ENCODE measurements at places on chromosomes 6 and 20.

DNA sequence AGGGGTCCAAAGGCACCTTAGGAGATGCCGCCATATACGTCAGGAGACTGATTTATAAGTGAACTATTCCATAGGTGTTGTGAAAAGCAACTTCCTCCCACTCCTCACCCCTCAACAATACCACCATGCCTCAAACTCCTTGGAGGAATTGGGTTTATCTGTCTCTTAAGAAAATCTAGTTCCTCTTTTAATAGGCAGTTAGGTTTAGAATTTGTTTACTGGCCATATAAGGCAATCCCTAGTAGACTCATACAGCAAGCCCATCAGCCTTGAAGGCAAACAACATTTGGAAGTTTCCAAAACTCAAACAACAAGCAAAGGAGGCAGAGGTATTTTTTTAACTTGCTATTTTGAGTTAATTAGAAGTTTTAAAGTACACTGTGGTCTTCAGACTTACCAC is 66.1 kb downstream of the PRND start:
- no peak for DNase-seq

- no peak for DNase-seq
Observed at GRCh38 chr20:23243791-23244155, 106.8 kb upstream of the NXT1 start.

DNA sequence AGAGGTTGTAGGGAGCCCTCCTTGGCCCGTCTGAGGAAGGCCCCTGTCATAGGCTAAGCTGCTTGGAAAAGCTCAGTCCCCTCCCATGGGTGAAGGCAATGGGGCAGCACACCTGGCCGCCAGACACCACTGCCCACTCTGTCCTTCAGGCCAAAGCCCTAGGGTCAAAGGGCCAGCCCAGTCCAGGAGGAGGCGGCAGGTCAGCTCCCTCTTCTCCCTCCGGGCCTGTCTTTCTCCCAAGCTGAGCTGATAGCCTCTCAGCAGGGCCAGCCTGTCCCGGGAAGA is 5.1 kb upstream of the CLPSL2 start:
- no peak for DNase-seq

DNA sequence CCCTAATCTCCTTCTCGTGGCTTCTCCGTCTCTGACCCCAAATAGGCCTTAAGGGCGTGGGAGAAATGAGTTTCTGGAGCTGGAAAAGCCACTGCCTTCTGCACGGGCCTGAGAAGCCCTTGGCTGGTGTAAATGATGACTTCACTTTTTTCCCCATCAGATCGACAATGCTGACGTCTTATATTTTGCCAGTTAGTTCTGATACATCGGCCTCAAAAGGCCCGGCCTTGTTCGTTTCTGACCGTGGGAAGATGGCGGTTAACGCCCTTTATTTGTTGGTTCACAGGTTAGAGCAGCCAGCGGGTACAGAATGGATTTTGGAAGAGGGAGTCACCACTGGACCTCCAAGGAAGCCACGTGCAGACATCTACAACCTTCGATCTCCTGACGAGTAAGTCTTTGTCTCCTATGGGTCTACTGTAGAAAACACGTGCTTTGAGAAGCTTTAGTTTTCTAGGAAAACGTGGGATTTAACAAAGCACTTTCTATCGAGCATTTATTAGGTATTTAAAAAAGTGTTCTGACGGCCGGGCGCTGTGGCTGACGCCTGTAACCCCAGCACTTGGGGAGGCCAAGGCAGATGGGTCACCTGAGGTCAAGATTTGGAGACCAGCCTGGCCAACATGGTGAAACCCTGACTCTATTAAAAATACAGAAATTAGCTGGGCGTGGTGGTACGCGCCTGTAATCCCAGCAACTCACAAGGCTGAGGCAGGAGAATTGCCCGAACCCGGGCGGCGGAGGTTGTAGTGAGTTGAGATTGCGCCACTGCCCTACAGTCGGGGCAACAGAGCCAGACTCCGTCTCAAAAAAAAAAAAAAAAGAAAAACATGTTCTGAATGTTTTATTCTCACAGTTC is 1.2 kb upstream of the ZNFX1 start:
- DNase-seq: no peak

GRCh38 chr6:87407561-87407900 is 241 bp upstream of the CFAP206 start:
- DNase-seq: peak; percentile 41

- peak; percentile 33 for DNase-seq
Observed at GRCh38 chr6:170048615-170049256, 242.1 kb downstream of the DLL1 start.

DNA sequence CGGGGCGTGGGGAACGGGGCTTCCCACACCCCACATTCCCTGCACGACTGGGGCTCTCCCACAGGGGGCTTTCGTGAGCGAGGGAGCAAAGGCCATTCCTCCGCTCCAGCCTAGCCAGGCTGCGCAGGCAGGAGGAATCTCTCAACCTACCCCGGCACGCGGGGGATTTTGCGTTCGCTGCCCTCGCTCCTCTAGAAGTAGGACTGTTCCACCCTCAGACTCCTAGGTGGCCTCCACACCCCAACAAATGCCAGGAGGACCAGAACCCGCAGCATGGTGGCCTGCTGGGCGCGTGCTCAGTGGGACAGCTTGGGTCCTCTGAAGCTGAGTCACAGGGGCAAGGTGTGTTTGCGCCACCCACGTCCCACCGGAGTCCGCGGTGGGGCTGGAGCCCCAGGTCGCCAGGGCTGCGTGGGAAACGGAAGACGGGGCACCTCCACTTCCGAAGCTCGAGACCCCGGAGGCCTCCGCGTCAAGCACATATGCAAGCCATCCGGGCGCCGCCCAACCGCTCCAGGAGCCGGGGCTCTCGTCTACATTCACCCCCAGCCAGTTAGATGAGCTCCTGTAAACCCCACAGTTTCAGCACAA is 1938.5 kb upstream of the DEFB115 start:
- DNase-seq: no peak

GRCh38 chr6:3269281-3269975 is 10.7 kb downstream of the PSMG4 start:
- DNase-seq: no peak

GRCh38 chr6:106473812-106474211 is 113.3 kb downstream of the CRYBG1 start:
- DNase-seq: peak; percentile 80

DNA sequence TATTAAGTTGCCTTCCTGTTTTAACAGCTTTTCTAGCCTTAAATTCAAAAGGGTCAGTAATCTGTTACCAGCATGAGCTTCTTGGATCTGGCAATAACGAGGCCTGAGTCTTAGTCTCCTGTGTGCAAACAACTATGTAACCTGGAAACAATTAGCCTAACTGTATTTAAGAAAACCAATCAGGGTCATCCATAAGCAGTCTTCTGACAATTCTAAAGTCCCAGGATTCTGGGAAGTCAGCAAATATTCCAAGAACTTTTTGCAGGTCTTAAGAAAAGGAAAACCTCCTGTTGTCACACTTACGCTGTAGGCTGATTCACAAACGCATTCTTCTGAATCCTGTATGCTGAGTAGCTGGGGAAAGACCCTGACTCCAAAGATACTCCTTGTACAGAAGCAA is 90.4 kb downstream of the COL12A1 start:
- peak; percentile 52 for DNase-seq

GRCh38 chr6:112330071-112330878 is 16.9 kb upstream of the RFPL4B start:
- DNase-seq: peak; percentile 38

DNA sequence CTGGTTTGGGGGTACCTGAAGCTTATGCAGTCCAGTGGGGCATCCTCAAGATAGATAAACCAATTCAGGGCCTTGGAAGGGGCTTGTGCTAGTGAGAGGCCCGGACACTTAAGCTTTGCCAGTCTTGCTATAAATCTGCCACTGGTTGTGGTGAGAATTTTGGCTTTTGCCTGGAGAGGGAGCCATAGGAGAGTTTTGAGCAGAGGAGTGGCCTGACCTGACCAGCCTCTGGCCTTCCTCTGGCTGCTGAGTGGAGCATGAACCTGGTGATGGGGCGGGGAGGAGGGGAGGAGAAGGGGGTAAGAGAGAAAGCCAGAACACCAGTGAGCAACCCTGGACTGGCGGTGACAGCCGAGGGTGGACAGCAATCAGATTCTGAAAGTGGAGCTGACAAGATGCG is 7.1 kb downstream of the TMEM74B start:
- DNase-seq: peak; percentile 3

- no peak for DNase-seq
Observed at GRCh38 chr20:63246490-63247288, 7.6 kb downstream of the NKAIN4 start.

- DNase-seq: no peak
Observed at GRCh38 chr6:150083839-150084238, 14.9 kb upstream of the ULBP3 start.

DNA sequence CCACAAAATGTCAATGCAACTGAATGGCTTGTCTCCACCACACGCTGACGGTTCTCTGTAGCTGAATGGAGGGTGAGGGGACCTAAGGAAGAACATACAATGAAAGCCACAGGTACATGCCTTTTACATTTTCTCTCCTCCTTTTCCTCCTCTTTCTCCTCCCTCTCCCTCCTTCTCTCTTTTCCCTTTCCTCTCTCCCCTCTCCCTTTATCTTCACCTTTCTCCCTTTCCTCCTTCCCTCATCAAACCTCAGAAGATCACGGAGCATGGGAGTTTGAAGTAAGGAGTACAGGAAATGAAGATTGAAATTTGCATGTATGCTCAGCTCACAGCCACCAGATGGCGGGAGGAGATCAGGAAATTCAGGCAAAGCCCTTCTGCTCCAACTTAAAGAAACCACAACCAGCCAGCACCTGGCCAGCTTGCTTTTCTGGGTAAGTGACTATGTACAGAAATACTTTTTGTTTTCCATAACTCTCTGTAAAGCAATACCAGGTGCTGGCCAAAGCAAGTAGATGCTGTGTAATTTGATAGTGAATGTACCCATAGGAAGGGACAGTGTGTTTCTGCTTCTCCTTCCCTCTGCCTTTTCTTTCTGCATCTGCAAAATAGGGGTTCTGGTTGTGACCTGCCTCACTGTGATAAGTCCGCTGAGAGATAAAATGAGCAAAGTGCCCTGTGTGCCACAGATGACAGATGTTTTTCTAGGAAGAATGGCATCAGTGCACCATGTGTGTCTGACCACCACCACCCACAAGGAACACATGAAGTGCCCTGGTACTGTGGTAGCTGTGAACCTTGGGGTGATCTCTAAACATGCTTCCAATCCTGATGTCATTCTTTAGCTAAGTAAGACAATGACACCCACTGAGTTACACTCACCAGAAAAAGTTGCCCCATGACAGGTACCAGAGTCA is 18.6 kb upstream of the FOXO3 start:
- DNase-seq: peak; percentile 87

DNA sequence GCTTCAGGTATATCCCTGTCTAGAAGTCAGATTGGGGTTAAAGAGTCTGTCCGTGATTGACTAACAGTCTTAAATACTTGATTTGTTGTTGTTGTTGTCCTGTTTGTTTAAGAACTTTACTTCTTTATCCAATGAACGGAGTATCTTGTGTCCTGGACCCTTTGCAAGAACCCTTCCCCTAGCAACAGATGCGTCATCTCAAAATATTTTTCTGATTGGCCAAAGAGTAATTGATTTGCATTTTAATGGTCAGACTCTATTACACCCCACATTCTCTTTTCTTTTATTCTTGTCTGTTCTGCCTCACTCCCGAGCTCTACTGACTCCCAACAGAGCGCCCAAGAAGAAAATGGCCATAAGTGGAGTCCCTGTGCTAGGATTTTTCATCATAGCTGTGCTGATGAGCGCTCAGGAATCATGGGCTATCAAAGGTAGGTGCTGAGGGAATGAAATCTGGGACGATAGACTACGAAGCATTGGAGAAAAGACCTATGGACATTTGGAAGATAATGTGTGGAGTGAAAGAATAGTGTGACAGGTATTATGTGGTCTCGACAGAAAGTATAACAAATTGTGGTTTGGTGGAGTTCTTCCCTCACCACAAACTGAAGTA is at the start of gene HLA-DRA:
TSS of gene HLA-DRA (plus strand) at position 286 of the 613 bp plus-strand sequence. CDS start at position 350, 64 bp downstream.
- DNase-seq: peak; percentile 33

DNA sequence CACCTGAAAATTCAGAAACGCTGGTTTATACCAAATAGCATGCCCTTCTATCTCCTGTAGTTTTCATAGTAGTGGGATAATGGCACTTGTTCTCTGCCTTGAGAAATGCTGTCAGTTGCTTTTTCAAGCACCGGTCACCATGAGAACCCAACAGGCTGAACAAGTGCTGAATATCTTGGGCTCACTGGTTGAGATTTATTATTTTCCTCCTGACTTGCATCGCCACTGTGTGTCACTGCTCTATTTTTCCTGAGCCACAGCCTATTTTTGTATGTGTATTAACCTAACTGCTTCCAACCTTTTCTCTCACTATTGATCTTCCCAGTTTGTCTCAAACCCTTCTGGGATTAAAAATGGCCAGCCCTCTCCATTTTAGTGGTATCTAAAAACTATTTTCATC is 71.9 kb downstream of the OPN5 start:
- no peak for DNase-seq

DNA sequence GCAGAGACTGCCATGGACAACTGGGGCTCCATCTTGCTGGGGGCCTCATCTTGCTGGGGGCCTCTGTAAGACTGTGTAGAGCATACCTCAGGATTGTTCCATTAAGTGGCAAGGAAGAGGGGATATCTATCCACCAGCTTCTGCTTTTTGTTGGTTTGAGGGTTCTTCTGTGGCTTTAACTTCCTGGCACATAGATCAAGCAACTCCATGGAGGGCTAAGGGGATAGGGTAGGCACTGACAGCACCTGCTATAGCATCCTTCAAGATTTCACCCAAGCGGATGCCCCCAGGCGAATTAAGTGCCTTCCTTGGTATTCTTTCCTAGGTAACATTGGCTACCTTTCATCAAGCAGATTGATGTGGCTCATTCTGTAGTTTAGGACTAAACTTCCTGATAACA is 3.8 kb upstream of the LRRN4 start:
- no peak for DNase-seq

DNA sequence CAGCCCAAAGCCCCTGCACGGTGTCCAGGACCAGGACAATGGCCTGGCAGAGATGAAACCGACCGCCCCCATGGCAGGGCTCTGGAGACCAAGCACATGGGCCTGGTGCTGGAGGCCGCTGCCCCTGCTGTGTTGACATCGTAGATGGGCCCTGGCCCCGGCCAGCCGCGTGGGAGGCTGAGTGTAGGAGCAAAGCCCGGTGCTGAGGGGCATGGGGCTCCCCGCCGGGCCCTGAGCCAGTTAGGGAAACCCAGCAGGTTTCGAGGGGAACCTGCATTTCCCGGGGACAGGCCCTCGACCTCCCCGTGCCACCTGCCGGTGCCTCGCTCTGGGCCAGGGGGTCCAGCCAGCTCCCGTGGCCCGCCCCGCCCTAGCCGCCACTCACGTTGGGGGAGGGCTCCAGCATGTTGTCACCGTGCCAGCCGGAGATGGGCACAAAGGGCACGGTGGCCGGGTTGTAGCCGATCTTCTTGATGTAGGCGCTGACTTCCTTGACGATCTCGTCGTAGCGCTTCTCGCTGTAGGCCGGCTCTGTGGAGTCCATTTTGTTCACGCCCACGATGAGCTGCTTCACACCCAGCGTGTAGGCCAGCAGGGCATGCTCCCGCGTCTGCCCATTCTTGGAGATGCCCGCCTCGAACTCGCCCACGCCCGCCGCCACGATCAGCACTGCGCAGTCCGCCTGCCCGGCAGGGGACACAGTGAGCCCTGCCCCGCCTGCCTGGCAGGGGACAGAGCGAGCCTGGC is 4.3 kb downstream of the EEF1A2 start:
- DNase-seq: no peak

Measured in IMR-90 (cell line).